Esophagus mucosa (tissue), 1 donor: ENCODE measurements at places on chromosomes 12 and 14. TPM values are rescaled to one million over a fixed set of nuclear protein-coding genes. Genes with fewer than 3 reads are reported as not detected.

DNA sequence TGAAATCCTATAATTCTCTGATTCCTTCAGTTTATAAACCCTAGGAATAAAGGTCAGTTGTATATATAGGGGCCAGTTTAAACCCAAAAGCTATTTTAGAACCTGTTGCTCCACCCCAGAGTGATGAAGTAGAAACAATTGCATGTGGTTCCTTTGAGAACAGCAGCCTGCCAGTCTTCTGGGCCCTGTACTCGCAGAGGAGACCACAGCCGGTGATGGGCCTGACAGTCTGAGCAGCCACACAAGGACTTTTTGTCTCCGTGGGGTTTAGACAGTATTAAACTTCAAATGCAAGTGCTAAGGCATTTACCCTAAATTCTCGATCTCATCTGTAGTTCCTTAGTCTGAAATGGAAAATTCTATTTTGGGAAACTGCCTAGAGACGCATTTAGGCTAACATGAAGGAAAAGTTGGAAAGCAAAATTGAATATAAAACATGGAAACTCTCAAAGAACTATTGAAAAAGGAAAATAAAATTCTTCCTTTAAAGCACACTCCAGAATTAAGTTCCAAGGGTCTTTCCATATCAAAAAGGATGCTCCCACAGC is 80.6 kb downstream of the PRICKLE1 start:
- no peak for ATAC-seq

DNA sequence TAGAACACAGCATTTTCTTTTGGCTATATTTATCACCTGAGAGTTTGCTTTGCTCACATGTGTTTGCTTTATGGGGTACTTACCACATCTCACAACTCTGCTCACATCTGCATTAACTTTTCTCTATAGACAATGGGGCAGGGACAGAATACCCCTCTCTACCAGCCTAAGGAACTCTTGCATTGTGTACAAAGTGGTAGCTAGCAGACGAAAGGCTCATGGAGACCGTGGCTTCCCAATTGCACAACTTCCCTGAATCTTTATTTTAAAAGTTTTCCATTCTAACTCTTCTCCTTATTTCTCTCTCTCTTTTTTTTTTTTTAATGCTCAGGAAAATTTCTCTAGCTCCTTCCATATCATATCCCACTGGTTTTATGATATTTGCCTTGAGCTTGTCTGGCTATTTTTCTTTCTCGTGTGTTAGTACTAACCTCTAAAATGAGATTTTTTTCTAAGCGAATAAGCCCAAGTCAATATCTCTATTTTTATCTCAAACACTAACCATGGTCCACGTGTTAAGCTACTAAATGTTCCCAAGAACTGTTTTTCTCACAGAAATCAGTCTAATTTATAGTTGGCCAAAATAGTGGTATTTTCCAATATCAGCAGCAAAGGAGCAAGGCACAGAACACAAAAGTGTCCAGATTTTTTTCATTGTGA is 155.2 kb downstream of the STXBP6 start:
- no peak for ATAC-seq

GRCh38 chr12:97336900-97337751 is 125.5 kb upstream of the RMST start:
- ATAC-seq: no peak

- ATAC-seq: no peak
Measured at GRCh38 chr12:92139634-92140150, 6.0 kb downstream of the BTG1 start.

GRCh38 chr14:63777024-63777423 is 49.2 kb upstream of the SGPP1 start:
- ATAC-seq: peak; percentile 49

DNA sequence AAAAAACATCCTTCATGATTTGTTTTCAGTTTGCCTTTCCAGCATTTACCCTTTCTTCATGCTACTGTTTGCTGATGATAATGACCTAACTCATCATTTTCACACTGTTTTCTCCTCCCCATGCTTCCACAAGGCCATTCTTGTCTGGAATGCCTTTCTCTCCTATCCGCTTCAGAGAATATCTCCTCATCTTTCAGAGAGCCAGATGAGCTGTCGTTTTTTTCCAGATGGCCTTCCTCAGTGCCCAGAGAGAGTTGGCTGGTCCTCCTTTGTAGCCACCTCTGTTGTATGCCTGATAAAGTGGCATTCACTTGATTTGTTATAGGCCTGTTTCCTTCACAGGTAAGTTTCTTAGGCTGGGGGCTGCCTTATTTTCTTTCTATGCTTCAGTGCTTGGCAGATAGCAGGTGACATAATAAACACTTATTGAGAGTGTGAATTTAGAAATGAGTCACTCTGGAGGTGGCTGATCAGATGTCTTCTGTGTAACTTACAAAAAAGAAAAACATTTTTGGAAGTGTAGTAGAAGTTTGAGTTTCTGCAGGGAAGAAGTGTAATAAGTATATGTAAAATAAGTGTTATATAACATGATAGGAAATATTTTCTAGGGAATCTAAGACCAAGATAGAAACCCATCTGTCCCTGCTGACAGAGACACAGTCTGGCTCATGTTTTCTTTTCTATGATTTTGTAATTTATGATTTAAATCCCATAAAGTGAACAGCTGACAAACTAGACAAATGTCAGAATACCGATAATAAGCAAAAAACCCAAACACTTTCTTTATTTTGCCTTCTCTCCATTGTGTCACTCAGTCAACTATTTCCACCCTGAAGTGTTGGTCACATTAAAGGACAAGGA is 174.5 kb downstream of the DACT1 start:
- no peak for ATAC-seq

- ATAC-seq: no peak
Measured at GRCh38 chr14:106276326-106277267, 750.2 kb downstream of the TMEM121 start.

DNA sequence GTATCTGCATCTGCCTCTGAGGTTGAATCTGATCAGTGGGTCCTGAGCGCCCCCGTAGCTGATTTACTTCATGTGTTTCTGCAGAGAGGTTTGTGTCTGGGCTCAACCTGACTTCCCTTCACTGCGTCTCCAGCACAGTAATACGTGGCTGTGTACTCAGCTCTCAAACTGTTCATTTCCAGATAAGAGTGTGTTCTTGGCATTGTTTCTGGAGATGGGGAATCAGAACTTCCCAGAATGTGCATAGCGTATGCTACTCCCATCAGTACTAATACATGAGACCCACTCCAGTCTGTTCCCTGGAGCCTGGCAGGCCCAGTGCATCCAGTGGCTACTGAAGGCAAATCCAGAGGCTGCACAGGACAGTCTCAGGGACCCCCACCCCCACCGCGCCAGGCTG is 1297.2 kb downstream of the TMEM121 start:
- ATAC-seq: no peak

DNA sequence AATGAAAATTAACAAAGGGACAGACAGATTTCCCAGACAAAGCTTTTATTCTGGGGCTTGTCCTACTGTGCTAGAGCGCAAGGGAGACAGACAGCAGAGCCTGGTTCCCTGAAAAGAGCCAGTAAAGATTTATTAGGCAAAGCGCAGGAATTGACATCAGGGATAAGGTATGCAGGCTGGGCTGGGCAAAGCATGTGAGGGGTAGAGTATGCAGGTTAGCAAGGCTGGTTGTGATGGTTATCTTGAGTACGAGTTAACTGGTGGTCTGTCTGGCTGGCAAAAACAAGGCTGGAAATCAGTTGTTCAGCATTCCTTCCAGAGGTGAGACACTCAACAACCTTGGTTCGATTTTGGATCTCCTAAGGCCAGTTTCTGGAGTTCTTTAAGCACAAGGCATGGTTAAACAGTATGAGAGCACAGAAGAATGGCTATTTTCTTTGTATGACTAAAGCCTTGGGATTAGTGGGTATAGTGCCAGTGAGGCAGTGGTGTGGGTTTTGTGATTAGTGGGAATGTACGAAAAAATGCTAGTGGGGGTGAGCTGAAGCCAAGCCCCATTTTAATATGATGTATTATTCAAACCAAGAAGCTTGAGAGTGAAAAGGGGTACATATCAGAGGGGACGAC is 30.9 kb downstream of the BTBD7 start:
- ATAC-seq: no peak

The AICDA gene
- not detected for total RNA-seq

The ALDH1L2 gene
- total RNA-seq: 6.0 TPM

The LALBA gene
- not detected for total RNA-seq
